ENCODE measurements at places on chromosomes 11 and 22. TPM values are rescaled to one million over a fixed set of nuclear protein-coding genes. Genes with fewer than 3 reads are reported as not detected.

PLAAT4 gene
- total RNA-seq, result 41.9 TPM

DDI1 gene
- not detected for total RNA-seq

DAGLA gene
- total RNA-seq, result 28.2 TPM

SLC22A25 gene
- total RNA-seq, result not detected

- no peak for DNase-seq
Observed at GRCh38 chr11:45930951-45931570, 8.6 kb downstream of the LARGE2 start.

- no peak for DNase-seq
Observed at GRCh38 chr11:27873664-27874063, 173.4 kb upstream of the BDNF start.

DNA sequence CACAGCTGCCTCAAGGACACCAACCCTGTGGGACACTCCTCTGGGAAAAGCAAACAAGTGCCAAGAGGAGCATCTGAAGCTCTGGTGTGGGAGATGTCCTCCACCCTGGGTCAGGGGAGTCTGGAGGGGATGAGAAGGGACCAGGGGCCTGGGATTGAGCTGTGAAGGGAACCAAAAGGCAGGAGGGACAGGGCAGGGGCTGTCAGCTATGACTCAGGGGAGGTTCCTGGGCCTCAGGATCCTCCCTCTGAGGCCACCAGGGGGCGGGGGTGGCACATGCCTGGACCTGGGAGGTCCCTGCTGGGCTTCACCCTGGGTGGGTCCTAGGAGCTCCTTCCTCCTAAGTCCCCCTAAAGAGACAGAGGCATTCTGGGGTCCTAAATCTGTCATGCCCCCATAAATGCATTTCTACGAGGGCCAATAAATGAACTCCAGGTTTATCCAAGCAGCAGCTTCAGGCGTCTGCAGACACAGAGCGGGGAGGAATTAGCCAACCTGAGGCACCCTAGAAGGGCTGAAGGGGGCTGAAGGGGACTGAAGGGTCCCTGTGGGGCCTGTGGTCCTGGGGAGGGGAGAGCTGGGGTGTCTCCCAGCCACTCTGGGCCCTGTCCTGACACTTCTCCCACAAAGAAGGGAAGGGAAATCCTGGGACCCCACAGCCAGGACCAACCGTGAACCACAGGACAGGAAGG, 31.9 kb upstream of the IGLL5 start:
- no peak for DNase-seq

DNA sequence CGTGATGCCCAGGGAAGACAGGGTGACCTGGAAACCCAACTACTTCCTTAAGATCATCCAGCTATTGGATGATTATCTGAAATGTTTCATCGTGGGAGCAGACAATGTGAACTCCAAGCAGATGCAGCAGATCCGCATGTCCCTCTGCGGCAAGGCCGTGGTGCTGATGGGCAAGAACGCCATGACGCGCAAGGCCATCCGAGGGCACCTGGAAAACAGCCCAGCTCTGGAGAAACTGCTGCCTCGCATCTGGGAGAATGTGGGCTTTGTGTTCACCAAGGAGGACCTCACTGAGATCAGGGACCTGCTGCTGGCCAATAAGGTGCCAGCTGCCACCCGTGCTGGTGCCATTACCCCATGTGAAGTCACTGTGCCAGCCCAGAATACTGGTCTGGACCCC, 43.5 kb upstream of the DAGLA start:
- no peak for DNase-seq

Data from dorsolateral prefrontal cortex (tissue), 122 donors.